ENCODE measurements at places on chromosomes 6 and 20.

- DNase-seq = no peak
Observed at GRCh38 chr6:43709654-43710303, 22.2 kb upstream of the MRPS18A start.

- no peak for DNase-seq
Observed at GRCh38 chr6:167244991-167245390, 46.1 kb upstream of the UNC93A start.

DNA sequence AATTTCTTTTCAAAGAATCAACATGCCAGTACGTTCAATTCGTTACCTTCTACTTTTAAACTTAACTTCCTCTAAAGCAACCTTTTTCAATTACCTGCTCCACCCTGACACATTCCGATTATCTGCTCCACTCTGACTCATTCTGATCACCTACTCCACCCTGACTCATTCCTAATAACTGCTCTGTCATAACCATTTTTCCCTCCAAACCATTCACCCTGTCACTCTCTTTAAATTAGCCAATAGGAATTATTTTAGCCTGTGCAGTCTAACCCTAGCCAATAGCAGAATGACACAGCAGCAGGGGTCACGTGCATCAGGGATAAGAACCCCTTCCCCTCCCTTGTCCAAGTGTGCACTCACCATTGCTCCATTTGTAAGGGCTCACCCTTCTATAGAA is 557.4 kb upstream of the EYS start:
- no peak for DNase-seq

DNA sequence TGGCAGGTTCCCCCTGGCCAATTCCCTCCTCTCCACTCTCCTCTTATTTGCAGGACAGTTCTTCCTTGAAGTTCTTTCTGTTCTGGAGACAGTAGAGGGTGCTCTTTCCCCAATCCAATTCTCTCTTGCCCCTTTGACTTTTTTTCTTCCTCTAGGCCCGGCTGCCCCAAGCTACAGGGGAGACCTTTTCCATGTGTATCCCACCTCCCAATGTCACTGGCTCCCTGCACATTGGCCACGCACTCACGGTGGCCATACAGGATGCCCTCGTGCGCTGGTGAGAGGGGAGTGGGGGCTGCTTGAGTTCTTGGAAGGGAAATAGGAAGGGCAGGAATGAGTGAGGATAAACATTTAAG is 1.5 kb downstream of the VARS2 start:
- peak; percentile 25 for DNase-seq

GRCh38 chr20:53127027-53127426 is 154.9 kb downstream of the TSHZ2 start:
- DNase-seq = no peak

- no peak for DNase-seq
Observed at GRCh38 chr20:20341371-20341770, 26.5 kb upstream of the INSM1 start.

- peak; percentile 66 for DNase-seq
Observed at GRCh38 chr20:17636523-17637412, 45.3 kb downstream of the RRBP1 start.

- no peak for DNase-seq
Observed at GRCh38 chr6:40520084-40520483, 67.1 kb downstream of the LRFN2 start.

DNA sequence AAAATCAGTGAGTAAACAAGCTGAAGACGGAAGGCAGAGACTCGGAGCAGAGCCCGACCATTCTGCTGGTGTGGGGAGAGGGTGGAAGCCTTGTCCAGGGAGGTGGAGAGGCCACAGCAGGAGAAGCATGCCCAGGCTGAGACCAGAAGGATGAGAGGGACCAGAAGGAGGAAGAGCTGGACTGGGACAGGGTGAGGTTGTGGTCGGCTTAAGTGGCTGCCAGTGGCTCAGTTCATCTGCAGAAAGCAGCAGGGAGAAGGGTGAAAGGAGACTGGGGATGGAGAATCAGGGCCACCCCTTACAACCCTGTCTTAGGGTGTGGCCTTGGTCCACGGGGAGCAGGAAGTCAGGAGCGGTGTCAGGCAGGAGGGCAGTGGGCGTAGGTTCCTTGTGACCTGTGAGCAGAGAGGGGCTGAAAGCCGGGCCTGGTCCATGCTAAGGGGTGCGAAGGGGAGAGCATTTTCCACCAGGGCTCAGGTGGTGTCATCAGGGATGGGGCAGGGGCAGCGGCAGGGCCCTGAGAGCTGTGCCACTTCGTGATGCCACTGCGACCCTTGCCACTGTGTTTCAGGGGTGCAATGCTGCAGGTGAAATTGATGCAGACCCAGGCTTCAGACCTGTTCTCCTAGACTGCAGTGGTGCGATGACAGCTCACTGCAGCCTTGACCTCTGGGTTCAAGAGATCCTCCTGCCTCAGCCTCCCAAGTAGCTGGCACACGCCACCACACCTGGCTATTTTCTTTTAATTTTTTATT is 81.1 kb downstream of the TTLL2 start:
- no peak for DNase-seq

GRCh38 chr20:401682-402495 is 6.2 kb upstream of the RBCK1 start:
- no peak for DNase-seq

DNA sequence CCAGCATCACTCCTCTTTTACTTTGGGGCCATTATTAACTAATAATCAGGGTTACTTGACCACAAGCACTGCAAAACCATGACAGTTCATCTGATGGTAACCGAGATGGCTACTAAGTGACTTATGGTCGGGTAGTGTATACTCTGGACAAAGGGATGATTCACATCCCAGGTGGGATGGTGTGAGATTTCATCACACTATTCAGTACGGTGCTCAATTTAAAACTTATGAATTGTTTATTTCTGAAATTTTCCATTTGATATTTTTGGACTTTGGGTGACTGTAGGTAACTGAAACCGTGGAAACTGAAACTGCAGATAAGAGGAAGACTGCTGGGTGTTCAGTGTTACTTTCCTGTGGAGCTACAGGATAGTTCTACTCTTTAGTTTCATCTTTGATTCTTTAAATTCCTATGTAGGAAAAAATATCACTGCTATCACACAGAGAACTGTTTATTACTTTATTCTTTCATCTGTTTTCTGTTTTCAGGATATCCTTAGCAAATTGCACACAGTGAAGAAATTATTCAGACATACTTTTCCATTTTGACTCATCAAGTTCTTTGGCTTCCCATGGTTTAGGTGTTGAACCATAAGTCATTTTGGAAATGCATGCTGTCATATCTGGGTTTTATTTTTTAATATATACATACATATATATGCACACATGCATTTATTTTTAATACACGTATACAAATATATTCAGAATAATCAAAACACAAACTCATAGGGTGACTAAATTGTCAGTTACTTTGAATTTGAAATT is 59.1 kb upstream of the C20orf144 start:
- no peak for DNase-seq

DNA sequence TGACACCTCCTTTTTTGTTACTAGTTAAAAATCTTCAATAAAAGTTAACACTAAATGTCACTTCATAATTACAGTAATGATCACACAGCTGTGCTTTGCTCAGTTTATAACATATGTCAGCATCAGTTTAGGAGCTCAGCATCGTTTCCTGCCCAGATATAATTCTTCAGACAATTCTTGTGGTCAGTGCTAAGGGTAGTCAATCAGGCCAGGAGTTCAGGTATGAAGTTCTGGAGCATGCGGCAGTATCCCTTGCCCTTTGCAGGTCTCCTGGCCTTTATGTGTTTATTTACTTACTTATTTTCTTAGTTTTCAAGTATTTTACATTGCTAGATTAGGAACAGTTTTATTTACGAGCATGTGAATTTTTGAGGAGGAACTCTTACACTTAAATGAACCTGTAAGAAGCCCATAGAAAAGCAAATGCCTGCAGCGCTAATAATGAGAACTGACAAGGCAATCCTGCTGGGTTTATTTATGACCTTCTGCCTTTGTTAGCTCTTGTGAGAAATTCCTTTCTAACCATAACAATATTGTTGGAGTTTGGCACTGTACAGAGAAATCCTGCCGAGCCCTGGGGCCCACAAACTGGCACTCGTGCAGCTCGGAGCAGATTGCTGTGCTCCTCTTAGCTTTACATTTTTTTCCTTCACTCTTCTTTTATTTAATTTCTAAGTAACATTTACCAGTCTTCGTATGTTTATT is 252.8 kb downstream of the TMEM242 start:
- DNase-seq = no peak

All from nephron progenitor cell (in vitro differentiated cells).